NCI-H226 (cell line): ENCODE measurements at places on chromosomes 11 and 22.

GRCh38 chr22:34966980-34967565 is 98.9 kb upstream of the ISX start:
- no peak for DNase-seq

GRCh38 chr22:27228771-27229170 is 571.4 kb downstream of the MIAT start:
- no peak for DNase-seq

GRCh38 chr11:92302770-92303169 is 78.2 kb downstream of the FAT3 start:
- DNase-seq = no peak

DNA sequence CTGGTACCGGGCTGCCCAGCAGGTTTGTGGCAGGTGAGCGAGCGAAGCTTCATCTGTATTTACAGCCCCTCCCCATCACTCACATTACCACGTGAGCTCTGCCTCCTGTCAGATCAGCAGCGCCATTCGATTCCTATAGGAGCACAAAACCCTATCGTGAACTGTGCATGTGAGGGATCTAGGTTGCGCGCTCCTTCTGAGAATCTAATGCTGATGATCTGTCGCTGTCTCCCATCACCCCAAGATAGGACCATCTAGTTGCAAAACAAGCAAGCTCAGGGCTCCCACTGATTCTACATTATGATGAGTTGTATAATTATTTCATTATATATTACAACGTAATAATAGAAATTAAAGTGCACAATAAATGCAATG is 15.8 kb upstream of the VSIG10L2 start:
- no peak for DNase-seq

DNA sequence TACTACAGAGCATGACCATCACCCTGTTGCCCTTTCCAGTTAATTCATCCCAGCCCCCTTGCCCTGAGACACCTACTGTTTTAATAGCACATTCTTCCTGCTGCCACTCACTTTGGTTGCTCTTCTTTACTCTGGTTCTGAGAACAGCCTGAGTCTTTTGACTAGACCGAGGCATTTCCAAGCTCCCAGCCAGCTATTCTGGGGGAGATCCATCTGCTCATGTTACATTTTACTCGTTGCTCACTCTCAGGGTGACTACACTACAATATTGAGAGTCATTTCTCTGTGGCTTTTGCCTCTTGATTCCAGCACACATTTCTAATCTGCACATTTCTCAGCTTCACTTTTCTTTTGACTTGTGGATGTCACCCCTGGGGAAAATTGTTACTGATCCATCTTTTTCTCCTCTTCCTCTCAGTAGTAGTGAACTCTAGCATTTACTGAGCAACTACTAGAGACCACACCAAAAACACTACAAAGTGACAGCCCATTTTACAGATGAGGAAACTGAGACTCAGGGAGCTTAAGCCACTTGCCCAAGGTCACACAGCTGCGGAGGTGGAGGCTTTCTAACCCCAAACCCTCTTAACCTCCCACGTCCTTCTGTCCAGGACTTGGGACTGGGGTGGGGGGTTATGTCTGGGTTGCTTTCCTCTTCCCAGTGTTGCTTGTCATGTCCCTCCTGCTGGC is 117.8 kb downstream of the C11orf91 start:
- DNase-seq = no peak

GRCh38 chr11:118918686-118919280 is 6.9 kb downstream of the BCL9L start:
- peak; percentile 81 for DNase-seq

GRCh38 chr11:44915621-44916020 is 35.1 kb downstream of the TP53I11 start:
- no peak for DNase-seq

GRCh38 chr11:2294926-2295290 is 6.8 kb downstream of the C11orf21 start:
- DNase-seq = no peak

DNA sequence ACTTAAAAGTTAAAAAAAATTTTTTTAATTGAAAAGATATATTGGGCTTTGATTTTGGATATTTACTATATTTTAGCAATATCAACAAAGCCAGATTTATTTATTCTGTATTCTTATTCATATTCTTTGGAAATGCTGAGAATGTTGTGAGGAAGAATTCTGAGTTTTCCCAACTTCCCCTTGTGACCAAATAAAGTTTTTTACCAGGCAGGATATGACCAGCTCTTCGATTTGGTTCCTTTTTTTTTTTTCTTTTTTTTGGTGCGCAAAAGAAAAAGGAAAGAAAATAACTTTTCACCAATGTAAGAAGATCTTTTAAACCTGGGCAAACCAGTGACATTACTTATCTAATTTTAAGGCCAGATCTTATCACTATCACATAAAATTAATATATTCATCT is 12.9 kb downstream of the TCP11L1 start:
- no peak for DNase-seq

GRCh38 chr11:62010935-62011528 is 43.6 kb upstream of the FTH1 start:
- no peak for DNase-seq

GRCh38 chr22:24502034-24502433 is 6.9 kb downstream of the UPB1 start:
- DNase-seq = no peak

- no peak for DNase-seq
Measured at GRCh38 chr11:118313242-118313641, 8.7 kb downstream of the CD3E start.

DNA sequence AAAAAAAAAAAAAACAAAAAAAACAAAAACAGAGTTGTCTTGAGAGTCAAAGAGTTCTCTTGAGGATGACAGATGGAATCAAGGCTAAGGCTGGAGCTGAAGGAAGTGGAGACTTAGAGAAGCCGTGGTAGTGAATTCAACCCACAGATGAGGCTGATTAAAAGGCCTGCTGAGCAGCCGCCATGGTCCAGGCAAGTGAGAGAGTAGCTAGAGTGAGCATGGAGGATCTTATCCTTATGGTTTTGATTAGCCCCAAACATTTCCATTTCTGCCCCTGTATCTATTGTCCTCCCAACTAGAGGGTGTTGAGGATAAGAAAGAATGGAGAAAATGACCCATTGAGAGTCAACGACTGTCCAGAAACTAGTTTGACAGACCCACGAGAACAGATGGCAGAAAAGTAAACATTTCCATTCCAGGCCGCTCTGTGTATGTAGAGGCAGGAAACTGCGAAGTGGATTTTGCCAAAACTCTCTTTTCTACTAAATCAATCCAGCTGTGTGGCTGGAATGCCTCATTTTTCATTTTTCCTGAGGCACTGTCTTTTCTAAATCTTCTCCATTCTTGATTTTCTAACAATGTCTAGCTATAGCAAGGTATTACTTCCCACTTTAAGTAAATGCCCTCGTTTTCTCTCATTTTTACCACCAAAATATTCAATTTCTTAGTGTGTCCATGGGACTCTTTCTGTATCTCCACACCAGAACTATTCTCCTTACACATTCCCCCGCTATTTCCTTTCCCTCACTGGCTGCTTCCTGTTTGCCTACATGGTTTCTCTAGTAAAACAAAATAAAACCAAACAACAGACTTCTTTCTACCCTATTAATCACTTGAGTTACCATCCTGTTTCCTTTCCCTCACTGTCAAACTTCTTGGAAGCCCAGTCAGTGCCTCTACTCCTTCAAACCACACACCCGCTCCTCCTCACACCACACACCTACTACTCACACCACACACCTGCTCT is 5.4 kb upstream of the MMP8 start:
- DNase-seq = no peak

GRCh38 chr11:66106786-66107599 is 36.9 kb downstream of the PACS1 start:
- DNase-seq = peak; percentile 66

DNA sequence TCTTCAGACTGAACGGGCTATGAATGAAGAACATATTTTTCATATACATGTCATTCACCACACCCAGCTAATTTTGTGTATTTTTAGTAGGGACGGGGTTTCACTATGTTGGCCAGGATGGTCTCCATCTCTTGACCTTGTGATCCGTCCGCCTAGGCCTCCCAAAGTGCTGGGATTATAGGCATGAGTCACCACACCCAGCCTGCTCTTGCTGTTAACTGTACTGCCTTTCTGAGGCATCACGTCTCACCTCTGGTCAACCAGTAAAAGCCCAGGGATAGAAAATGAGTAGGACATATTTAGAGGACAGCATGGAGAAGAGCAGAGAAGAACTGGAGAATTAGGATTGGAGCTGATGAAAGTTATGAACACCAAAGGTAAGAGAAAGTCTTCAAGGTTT is 55.6 kb downstream of the APOL3 start:
- no peak for DNase-seq

GRCh38 chr22:40399621-40400020 is 29.2 kb downstream of the SGSM3 start:
- DNase-seq = no peak

DNA sequence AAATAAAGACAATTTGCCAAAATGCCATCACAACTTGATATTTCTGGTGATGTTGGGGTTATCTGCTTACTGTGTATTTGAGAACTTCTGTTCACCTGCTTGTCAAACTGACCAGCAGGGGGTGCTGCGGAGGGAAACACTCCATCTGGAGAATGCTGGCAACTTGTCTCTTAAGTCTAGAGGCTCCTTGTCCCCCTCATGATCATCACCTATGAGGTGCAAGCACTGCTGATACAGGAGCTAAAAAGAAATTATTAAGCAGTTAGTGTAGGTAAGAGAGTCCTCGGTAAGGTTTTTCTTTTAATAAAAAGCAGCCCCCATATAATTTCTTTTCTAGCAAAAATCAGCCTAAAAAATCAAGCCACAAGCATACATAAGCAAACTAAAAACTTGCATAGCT is 32.7 kb upstream of the GLYATL1B start:
- peak; percentile 6 for DNase-seq

- DNase-seq = no peak
Measured at GRCh38 chr22:44393066-44393465, 80.3 kb upstream of the SHISAL1 start.

- no peak for DNase-seq
Measured at GRCh38 chr22:26845021-26845743, 187.8 kb downstream of the MIAT start.

GRCh38 chr11:105899772-105900171 is 122.3 kb downstream of the MSANTD4 start:
- DNase-seq = no peak
